ENCODE measurements at places on chromosomes 5 and 9.

- no peak for DNase-seq
Measured at GRCh38 chr9:125416517-125416916, 154.9 kb downstream of the GAPVD1 start.

GRCh38 chr5:74516211-74516636 is 124.3 kb downstream of the ENC1 start:
- DNase-seq = peak; percentile 24

DNA sequence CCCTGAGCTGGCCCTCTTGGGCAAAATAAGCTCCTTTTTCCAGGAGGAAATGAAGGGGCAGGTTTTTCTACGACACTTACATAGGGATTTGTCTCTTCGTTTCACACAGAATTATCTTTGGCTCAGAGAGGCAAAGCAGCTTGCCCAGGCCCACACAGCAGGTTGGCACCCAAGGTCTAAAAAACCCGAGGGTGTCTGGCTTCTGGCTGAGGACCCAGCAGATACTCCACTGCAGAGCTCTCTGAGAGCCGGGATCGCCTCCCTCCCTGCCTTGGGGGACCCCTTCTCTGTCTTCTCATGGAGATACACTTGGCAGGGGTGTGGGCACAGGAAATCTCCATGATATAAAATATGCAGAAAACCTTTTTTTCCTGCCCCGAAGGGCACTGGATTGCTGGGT is 29.0 kb upstream of the LHX2 start:
- no peak for DNase-seq

GRCh38 chr5:88172847-88173758 is 95.5 kb downstream of the TMEM161B start:
- DNase-seq = no peak

DNA sequence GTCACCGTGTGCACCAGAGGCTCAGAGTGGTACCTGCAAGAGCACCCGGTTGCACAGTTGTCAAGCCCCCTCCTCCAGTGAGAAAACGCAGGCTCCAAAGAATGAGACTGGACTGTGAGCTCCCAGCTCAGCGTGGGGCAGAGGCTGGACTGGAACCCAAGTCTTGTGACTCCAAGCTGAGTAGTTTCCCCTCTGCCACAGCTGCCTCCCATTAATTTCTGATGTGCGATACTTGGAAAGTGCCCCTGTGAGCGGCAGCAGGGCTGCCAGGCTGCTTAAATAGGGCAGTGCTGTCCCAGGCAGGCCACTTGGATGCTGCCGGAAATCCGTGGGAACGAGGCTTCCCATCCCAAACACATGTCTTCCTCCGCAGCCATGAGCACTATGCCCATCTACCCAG is 62.2 kb upstream of the ANGPTL2 start:
- no peak for DNase-seq

- DNase-seq = no peak
Measured at GRCh38 chr5:93717162-93717561, 24.2 kb downstream of the POU5F2 start.

DNA sequence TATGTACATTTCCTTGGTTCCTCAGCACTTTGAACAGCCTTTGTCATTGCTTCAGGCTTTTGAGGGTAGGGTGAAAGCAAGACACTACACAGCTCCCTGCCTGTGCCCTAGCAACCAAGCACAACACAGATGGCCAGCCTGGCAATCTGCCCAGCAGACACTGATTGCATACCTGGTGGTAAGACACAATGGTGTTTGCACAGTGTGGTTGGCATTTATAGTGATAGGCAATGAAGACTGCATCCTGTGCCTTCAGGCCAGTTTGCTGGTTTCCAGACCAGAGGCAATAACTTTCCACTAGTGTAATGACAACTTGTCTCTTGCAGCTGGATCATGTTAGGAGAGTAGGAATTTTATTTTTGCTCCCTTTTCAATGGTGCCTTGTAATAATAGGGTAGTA is 144.5 kb upstream of the TNC start:
- DNase-seq = peak; percentile 82

DNA sequence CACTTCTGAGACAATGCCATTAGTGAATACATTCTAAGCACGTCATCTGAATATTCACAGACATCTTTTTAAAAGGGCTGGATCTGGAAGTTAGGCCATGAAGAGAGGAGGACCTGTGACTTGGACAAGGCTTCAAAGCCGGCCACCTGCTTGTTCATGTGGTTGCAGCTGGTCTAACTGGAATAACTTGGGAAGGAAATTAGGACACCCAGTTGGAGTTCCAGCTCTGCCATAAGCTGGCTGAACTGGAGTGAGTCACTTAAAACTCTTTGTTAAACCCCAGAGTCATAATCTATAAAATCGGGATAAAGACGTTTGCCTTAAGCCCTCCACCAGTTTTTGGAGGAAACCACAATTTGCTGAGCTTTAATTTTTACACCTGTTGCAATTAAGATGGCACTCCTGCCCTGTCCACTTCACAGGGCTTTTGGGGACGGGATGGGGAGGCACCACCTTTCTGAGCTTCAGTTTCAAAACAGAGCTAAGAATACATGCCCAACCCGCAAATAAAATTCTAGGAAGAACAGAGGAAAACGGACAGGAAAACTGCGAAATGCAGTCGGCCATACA is 536 bp upstream of the STX17 start:
- DNase-seq = no peak

DNA sequence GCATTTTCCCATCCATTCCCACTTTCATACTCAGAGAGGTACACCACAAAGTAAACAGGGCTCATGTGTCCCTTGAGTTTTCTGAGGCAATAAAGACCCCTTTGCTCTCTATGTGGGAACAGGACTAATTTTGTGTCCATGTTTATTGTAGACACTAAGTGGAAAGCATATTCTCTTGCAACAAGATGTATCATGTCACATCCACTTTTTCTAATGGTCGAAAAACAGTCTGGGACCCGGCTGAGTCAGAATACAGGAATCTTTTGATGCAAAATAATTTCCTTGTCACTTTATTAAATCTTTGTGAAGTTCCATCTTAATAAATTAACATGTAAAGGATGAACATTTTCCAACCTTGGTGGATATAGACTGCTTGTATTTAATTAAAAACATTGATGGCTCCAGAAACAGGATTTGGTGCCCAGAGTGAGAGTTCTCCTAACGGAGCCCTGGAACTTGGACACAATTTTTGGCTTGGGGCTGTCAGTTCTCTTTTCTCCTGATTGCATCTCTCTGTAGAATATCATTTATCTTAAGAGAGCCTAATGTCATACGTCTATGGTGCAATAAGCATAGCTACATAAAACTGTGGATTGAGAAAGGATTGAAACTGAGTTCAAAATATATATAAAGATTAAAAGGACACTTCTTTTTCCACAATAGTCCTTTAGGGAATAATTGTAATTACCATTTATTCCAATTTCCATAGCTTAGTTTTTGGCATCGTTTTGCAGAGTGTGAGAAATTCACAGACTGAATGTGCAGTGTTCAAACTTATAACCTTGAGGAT is 1116.7 kb upstream of the SEMA6A start:
- DNase-seq = no peak

- DNase-seq = peak; percentile 46
Measured at GRCh38 chr9:91421971-91422757, 1.5 kb downstream of the NFIL3 start.

- no peak for DNase-seq
Measured at GRCh38 chr5:78300464-78301045, 6.1 kb upstream of the AP3B1 start.

GRCh38 chr9:75664597-75664996 is 225.9 kb upstream of the PCSK5 start:
- DNase-seq = no peak

DNA sequence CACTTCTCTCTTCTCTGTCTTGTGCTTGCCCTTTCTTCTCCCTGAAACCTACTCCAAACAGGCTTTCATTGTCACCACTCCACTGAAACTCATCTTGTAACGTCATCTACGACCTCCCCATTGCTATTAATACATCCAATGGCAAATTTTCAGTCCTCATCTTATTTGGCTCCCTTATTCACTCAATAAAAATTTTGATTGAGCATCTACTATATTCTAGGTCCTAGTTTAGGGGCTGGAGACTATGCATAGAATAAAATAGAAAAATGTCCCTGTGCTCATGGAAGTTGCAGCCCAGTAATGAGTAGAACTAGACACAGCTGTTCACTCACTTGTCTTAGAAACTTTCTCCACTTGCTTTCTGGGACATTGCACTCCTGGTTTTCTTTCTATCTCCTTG is 24.9 kb upstream of the FSTL4 start:
- no peak for DNase-seq

GRCh38 chr5:1420211-1421195 is 24.7 kb downstream of the SLC6A3 start:
- no peak for DNase-seq

DNA sequence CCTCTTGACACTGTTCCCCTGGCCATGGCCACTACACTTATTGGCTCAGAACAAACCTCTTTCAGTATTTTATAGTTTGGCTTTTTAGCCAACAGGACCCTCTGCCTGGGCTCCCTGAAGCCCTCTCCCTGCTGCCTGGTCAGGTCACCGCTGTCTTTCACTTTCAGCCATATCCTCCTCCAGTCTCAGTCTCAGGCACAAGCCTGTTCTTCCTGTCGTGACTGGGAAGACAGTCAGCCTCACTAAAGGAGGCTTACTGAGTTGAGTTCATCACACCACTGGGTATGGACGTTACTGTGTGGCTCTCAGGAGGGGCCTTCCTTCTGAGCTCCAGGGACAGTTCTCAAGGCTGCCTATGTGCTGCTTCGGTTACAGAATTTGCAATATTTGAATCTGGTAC is 2.0 kb downstream of the QSOX2 start:
- no peak for DNase-seq

- no peak for DNase-seq
Measured at GRCh38 chr5:96911139-96911538, 24.7 kb upstream of the LNPEP start.

DNA sequence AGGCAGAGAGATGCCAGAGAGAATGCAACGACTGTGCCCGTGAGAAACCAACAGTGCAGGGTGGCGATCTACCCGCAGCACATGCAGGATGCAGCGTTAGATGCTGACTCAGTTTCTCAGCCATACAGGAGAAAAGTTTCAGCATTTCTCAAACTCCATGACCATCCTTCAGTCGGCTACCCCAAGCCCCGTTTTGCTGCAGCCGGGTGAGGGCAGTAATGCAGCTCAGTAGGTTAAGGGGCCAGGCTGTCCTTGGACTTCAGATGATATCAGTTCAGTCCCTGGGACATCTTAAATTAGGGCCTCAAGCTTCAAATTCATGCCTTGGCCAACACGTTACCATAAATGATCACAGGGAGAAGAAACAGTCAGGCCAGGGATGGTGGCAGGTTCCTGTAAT is 125.5 kb downstream of the PALM2AKAP2 start:
- DNase-seq = no peak

GRCh38 chr5:143019614-143020515 is 249.7 kb downstream of the ARHGAP26 start:
- DNase-seq = no peak

GRCh38 chr5:859391-859790 is 8.6 kb upstream of the ZDHHC11 start:
- DNase-seq = no peak

DNA sequence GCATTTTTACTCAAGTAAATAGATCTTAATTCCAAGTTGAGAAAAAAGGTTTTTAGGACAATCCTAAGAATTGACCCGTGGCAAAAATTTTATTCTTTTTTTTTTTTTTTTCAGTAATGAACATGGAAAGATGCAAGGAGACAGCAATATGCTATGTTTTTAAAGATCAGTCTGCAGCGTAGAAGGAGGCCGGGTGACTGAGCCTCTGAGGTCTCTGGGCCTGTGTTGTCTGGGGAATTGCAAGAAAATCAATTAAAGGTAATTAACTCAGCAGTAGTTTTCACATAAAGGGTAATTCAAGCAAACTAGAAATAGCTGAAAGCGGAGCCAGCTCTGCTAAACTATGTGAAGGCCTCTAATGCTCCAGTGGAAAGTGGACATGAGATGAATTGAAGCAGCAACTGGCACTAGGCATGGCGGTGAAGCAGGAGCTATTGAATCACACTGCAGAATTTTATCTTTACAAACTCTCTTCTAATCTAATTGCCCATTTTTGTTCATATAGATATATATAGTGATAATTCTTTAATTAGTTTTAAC is 285.2 kb upstream of the ITGA1 start:
- DNase-seq = no peak

DNA sequence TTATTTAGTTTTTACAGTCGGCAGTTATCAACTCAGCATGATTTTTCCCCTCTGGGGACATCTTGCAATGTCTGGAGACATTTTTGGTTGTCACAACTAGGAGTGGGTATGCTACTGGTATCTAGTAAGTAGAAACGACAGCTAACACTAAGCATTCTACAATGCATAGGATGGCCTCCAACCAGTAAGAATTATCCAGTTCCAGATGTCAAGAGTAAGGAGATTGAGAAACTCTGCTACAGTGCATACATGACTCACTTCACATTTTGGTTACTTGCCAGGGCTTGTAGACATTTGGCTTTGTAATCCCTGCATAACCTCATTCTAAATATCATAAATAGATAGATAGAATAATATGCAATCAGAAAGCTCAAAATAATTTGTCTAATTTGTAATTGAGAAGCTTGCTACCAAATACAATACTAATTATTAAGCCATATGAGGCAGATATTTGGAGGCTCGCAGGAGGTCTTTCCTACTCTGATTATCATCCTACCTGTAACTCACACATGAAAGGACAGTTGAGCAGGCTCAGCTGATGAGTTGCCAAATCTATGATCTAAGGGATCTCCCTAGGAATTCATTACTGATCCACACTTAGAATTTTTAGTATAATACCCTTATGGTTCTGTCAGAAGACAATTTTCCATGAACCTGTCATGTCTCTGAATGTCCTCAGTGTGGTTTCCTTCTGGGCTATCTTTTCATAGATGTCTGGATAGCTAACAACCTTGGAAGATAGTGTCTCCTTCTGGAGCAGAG is 346.9 kb upstream of the TLE4 start:
- DNase-seq = peak; percentile 69

GRCh38 chr9:98974994-98975712 is 31.4 kb downstream of the COL15A1 start:
- no peak for DNase-seq

DNA sequence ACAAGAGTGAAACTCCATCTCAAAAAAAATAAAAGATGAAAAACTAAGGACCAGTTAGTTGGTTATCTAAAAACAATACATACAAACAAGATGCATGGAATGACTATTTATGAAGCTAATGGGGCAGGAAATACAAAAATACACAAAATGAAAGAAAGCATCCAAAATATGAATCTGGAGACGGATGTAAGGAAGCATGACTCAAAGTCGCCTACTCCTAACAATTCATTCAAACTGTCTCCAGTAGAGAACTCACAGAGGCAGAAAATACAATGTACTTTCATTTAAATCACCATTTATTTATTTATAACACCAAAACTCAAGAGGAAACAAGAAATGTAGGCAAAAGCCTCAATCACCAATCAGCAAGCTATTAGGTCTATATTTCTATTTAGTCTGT is 68.4 kb downstream of the SCAI start:
- DNase-seq = no peak

- no peak for DNase-seq
Measured at GRCh38 chr5:147754372-147755122, 28.0 kb downstream of the JAKMIP2 start.

Measured in GM04503 (cell line).